ENCODE measurements at places on chromosomes 4 and X. TPM values are rescaled to one million over a fixed set of nuclear protein-coding genes. Genes with fewer than 3 reads are reported as not detected.

DNA sequence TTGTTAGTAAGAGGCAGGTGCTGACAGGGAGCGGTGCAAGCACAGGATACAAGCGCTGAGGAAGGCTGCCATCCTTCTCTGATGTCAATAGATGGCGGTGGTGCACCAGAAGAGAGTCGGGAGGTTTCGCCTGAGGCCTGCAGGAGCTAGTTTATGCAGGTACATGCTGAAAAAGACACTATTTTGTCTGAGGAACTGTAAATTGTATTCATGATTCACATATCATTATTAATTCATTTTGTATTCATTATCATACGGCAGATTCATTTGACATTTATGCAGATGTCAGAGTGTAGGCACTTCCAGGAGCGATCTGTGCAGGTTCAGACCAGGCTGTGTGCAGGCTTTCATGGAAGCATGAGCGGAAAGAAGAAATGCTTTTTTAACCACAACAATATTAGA is 824.0 kb downstream of the STIM2 start:
- no peaks in the 10 kb centered on the region for H3K36me3 ChIP-seq
- H3K4me1 ChIP-seq: no peaks in the 10 kb centered on the region
- no peaks in the 10 kb centered on the region for H3K27me3 ChIP-seq
- no peak for DNase-seq
- no peak overlapping the region for H3K4me3 ChIP-seq
- H3K27ac ChIP-seq: no peak overlapping the region

DNA sequence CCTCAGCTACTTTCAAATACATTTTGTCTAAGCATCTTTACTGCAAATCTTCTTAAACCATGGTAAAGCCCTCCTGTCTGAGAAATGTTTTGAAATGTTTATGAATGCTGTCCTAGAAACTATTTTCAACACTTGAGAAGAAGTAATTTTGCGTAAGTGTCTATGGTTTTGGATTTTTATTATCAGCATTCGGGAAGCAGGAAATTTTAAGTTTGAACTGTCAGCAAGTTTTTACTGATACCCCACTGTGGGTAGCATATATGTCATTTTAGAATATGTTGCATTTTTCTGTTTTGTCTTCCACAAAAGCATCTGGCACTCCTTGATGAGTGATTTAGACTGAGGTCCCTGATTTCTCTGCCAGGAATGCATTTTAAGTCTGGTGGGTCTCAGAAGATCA is 302.4 kb upstream of the GIMD1 start:
- H3K27ac ChIP-seq: no peak overlapping the region
- no peak for DNase-seq
- H3K36me3 ChIP-seq: no peaks in the 10 kb centered on the region
- no peaks in the 10 kb centered on the region for H3K27me3 ChIP-seq
- no peak overlapping the region for H3K4me3 ChIP-seq

- peak; percentile 73 for DNase-seq
- H3K36me3 ChIP-seq: no peaks in the 10 kb centered on the region
- H3K4me3 ChIP-seq: no peak overlapping the region
- H3K27ac ChIP-seq: no peak overlapping the region
- H3K27me3 ChIP-seq: no peaks in the 10 kb centered on the region
Measured at GRCh38 chr4:6272863-6273660, 3.4 kb downstream of the WFS1 start.

- H3K27me3 ChIP-seq: no peaks in the 10 kb centered on the region
- H3K4me1 ChIP-seq: peaks cover 5% of the 10 kb centered on the region
- no peak for DNase-seq
- no peak overlapping the region for H3K4me3 ChIP-seq
- no peak overlapping the region for H3K27ac ChIP-seq
- H3K36me3 ChIP-seq: no peaks in the 10 kb centered on the region
Measured at GRCh38 chr4:101853028-101853427, 62.5 kb downstream of the BANK1 start.

- no peaks in the 10 kb centered on the region for H3K4me1 ChIP-seq
- DNase-seq: no peak
- no peak overlapping the region for H3K4me3 ChIP-seq
- H3K36me3 ChIP-seq: no peaks in the 10 kb centered on the region
Measured at GRCh38 chr4:33837043-33837838, 2407.1 kb downstream of the ARAP2 start.

DNA sequence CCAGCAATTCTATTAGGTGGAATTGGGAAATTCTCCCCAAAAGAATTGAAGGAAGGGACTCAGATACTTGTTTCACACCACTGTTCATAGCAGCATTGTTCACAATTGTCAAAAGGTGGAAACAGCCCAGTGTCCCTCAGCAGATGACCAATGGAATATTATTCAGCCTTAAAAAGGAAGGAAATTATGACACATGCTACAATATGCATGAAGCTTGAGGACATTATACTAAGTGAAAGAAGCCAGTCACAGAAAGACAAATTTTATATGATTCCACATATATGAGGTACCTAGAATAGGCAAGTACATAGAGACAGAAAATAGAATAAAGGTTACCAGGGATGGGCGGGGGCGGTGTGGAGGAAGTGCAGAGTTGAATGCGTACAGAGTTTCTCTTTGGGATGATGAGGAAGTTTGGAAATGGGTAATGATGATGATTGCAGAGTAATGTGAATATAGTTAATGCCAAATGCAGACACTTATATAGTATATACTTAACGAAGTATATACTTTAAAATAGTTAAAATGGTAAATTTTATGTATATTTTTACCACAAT is 29.6 kb downstream of the DOCK11 start:
- no peak overlapping the region for H3K4me3 ChIP-seq
- DNase-seq: no peak
- H3K4me1 ChIP-seq: peaks cover 98% of the 10 kb centered on the region
- peak overlapping the region; percentile 43 for H3K27ac ChIP-seq
- no peaks in the 10 kb centered on the region for H3K36me3 ChIP-seq

DNA sequence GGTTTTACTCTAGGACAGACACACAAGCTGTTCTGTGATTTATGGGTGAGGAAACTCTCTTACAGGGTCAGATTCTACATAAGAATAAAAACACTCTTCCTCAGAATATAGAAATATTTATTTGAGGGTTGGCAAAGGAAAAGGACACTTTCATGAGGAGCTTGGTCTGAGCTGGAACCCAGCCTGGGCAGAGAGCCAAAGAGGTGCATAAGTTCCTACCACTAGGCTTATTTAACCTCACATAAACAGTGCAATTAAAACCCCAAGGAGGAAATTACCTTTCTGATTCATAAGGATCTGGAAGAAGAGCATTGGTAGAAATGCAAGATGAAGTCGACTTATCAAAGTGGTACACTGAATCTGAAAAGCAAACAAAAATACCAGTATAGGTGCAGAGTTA is 32.9 kb downstream of the SETD7 start:
- no peak overlapping the region for H3K27ac ChIP-seq
- H3K27me3 ChIP-seq: no peaks in the 10 kb centered on the region
- no peak for DNase-seq
- no peak overlapping the region for H3K4me3 ChIP-seq

DNA sequence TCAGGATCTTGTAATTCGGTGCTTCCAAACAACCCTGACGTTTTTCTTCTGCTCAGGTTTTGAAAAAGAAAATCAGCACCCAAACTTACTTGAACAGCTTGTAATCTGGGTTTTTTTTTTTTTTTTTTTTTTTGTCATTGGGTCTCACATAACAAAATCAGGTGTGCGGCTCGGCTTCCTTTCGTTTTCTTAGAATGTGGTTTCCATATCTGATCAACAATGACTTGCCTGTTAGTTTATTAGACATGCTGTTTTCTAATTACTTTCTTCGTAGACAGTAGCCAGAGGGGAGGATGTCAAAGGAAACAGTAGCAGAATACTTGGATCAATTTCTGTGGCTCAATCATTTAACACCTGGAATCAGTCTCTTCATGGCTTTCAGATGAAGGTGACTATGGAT is 890 bp upstream of the FREM3 start:
- no peak overlapping the region for H3K27ac ChIP-seq
- DNase-seq: no peak
- no peaks in the 10 kb centered on the region for H3K36me3 ChIP-seq

DNA sequence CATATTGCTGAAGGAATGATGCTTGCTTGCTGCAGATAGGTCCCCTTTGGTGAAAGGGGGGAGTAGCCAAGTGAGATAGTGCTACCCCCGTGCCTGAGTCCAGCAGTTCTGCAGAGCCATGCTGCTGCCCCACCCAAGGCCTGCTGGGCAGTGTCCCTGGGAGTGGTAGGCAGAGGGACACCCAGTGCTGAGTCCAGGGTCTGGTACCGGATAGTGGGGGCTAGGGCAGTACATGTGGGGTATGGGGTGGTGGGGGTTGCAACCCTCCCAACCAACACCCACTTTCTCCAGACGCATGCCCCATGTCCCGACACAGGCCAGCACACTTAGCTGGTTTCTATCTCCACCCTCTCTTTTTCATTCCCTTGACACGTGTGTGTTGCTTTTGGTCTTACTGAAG is 62.0 kb upstream of the TLR2 start:
- peaks cover 100% of the 10 kb centered on the region for H3K36me3 ChIP-seq
- H3K27me3 ChIP-seq: no peaks in the 10 kb centered on the region
- H3K4me3 ChIP-seq: no peak overlapping the region
- peak; percentile 24 for DNase-seq
- H3K4me1 ChIP-seq: peaks cover 18% of the 10 kb centered on the region

The IDUA gene
- total RNA-seq: 51.4 TPM

DNA sequence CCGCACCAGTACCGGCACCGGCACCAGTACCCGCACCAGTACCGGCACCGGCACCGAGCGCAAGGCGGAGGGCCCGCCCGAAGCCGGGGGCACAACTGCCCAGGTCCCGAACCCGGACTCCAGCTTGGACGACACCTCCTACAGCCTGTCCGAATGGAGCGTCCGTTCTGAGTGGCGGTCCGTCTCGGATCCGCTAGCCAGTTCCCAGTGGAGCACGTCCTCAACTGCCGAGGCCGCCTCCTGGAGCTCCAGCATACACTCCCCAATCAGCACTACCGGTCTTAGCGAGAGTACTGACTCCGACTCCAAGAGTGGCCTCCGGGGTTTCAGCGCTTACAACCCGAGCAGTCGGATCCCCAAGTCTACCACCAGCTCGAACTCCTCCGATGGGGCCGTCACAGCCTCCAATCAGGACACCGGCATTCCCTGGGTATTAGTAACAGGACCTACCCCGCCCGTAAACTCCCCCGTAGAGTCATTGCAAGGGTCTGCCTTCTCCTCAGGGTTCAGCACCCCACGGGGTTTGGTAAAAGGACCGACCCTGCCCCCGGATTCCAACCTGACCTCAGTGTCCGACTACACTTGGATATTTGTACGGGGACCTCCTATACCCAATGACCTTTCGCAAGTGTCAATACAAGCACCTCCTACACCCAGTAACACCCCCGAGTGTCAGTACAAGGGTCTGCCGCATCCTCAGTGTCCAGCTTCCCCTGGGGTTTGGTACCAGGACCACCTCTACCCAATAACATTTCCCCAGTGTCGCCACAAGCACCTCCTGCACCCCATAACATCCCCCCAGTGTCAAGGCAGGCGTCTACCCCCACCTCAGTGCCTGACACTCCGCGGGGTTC is 721 bp upstream of the MAOA start:
- no peaks in the 10 kb centered on the region for H3K36me3 ChIP-seq
- no peaks in the 10 kb centered on the region for H3K4me1 ChIP-seq
- H3K27me3 ChIP-seq: peaks cover 6% of the 10 kb centered on the region

- no peak overlapping the region for H3K27ac ChIP-seq
- DNase-seq: no peak
- H3K27me3 ChIP-seq: no peaks in the 10 kb centered on the region
Measured at GRCh38 chrX:135484641-135485289, 35.7 kb upstream of the INTS6L start.

All from spleen (tissue), 13 donors.